Right ventricle myocardium inferior (tissue), 1 donor: ENCODE measurements at places on chromosomes 4 and X. TPM values are rescaled to one million over a fixed set of nuclear protein-coding genes. Genes with fewer than 3 reads are reported as not detected.
A peak's percentile ranks its signal among the peaks of the same experiment; 100 is the strongest.

GRCh38 chr4:175833574-175834311 is 21.7 kb upstream of the GPM6A start:
- no peak for DNase-seq

- DNase-seq = no peak
Measured at GRCh38 chr4:150799207-150799606, 215.9 kb downstream of the LRBA start.

GRCh38 chr4:80336582-80336981 is 1.1 kb downstream of the CFAP299 start:
- DNase-seq = peak; percentile 45

The TRAM1L1 gene
- total RNA-seq = 0.57 TPM

DNA sequence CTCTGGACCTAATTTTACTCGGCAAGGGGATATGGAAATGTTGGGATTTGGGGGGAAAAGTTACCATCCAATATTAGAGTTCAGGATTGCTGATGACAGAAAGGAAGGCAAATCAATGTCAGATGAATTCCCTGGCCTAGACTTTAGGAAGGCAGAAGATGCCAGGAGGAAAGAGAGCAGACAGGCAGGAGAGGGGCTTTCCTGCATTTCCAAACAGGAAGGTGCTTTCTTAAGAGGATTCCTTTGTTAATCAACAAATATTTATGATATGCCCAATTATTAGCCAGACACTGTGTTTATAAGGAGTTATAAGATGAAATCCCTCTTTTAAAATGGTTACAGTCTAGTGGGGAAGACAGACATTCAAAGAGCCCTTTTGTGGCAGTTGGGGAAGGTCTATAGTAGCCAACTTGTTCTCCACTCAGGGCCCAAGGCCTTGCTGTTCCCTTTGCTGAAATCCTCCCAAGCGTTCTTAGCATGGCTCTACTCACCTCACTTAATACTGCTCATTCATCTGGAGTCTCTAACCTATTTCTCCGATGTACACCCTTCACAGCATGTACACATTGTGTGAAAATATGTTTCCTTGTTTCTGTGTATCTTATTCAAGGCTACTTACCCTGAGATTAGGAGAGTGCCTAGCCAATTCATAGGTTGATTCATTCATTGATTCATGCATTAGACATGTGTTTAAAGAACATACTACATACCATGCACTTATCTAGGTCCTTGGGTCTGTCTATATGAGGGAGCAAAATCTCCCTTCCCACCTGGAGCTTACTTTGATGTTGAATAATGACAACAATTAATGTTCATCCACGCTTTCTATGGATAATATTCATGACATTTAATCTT is 5.3 kb downstream of the IGFBP7 start:
- no peak for DNase-seq

The GK2 gene
- total RNA-seq = not detected

DNA sequence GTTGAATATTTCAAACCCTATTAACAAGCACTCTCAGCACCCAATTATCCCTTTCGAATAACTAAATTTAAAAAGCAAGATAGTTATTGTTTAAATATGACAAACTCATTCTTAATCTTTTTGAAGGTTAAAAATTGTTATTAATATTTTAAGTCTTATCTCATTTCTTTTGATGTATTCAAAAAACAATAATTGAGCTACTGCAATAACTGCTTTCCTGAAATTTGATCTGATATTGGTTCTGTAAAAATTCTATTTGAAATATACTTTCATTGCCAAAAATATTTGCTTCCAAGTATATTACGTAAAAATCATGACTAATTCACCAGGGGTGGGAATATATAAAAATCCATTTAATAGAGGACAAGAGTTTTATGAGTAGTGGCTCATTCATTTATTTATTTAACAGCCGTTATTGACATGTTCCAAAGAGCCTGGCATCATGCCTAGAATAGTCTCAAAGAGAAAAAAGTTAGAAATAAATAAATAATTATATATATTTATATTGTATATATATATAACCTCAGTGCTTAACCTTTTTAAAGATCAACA is 34.4 kb downstream of the GLRA3 start:
- DNase-seq = no peak

The ARMCX4 gene
- 5.3 TPM for total RNA-seq

The USP51 gene
- 1.2 TPM for total RNA-seq

DNA sequence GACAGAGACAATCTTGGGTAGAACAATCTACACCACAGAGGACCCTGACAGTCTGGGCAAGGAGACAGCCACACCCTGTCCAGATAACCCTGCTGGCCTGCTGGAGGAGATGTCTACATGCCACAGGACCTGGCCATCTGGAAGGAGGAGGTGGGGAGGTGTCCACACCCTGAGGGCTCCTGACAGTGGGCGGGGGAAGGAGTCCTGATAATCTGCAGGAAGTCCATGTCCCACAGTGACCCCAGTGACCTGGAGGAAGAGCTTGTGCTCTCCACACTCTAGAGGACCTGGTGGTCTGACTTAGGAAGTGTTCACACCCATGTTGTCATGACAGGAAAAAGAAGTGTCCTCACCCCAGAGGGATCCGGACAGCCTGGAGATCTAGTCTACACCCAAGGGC is 5.5 kb downstream of the SUV39H1 start:
- no peak for DNase-seq

The ADH1B gene
- 155 TPM for total RNA-seq

- no peak for DNase-seq
Measured at GRCh38 chr4:6008766-6009385, 9.4 kb downstream of the C4orf50 start.

GRCh38 chr4:153771046-153771445 is 11.2 kb upstream of the RNF175 start:
- DNase-seq = no peak

DNA sequence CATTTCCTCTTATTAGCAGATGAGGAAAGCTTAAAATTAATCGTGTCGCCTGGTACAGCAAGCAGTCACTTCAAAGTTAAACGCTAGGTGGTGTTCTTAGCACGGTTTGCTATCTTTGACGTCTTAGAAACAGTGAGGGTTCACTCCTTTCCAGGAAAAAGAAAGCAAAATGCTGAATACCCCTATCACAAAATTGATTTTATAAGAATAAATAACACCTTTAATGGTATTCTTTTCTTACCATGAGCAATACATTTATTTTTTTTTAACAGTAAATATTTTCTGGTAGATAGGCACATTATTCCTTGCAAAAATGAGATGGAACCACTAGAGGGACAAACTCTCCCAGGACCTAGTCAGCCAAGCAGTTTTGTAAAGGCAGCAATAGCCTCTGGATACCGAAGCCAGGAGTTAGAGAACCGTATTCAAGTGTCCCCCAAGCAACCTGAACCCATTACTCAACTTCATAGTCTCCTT is 153.9 kb downstream of the KDR start:
- DNase-seq = no peak

The GUCY1A1 gene
- 88.4 TPM for total RNA-seq

DNA sequence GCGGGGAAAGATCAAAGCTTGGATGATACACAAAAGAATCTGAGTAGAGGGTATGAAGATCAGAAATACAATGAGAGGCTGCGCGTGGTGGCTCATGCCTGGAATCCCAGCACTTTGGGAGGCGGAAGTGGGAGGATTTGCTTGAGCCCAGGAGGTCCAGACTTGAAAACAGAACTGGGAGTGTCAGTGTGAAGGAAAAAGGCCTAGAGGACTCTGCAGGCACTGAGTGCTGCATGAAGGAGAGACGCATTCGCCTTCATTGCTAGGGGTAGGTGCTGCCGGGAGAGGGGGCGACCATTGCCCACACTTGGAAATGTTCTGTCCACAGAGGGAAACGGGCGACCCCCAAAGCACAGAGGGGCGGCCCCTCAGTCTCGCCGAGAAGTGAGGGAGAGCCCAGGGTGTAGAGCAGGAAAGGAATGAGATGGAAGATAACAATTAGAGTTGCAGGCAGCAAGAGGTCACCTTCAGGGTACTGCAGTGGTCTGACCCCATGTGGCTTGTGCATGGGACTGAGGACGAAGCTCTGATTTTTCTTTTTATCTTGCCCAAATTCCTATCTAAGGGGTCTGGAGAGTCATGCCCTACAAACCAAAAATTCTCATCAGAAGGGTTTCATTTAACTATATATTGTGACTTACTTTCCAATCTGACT is 31.8 kb upstream of the ARSD start:
- no peak for DNase-seq

DNA sequence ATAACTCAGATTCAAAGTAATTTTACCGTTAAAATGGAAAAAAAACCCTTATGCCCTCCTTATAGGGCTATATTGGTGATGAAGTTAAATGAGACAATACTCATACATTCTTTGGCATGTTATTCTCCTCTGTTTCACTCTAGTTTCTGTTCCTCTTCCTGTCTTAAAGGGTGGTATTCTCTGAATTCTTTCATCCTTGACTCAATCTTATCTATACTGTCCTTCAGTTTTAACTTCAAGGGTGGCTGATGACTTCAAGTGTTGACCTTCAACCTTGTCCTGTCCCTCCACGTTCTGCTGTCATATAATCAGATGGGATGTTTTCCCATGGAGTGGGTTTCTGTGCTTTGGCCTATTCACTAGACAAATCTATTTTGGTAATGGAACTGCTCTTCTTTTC is 44.0 kb downstream of the ZNF518B start:
- no peak for DNase-seq

DNA sequence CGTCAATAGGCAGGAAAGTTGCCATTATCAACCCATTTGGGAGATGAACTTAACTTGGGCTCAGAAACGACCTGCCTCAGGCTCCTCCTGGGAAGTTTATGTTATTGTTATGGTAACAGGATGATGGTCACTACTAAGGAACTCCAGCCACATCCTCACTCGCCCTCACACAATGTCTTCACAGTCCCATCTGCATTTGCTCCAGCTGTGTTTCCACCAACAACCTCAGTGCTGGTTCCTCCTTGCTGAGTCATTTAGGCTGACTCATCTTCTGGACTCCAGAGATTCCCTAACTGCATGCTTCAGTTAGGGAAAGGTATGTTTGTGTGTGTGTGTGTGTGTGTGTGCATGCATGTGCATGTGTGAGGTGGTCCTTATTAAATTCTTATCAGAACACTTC is 293.4 kb upstream of the BOD1L1 start:
- DNase-seq = no peak
